Testis (tissue), 5 donors: ENCODE measurements at places on chromosomes 13 and 19. TPM values are rescaled to one million over a fixed set of nuclear protein-coding genes. Genes with fewer than 3 reads are reported as not detected.

TMC4 gene
- total RNA-seq, result 0.31 TPM

NECTIN2 gene
- total RNA-seq, result 268 TPM

DNA sequence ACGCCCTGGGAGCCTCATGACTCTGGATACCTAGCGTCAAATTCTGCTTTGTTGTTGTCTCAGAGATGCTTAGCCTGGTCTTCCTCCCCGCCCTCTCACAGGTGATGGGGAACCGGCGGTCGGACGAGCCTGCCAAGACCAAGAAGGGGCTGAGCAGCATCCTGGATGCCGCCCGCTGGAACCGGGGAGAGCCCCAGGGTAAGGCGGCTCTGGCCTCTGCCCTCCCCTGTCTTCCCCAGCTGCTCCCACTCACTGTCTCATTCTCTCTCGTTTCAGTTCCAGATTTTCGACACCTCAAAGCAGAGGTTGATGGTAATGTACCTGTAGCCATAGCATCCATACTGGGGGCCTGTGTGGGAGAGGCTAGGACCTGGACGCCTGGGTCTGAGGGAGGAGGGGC is 11.4 kb downstream of the ARHGEF1 start:
- no peak for DNase-seq

CDX2 gene
- total RNA-seq, result 0.08 TPM

- DNase-seq, result no peak
Observed at GRCh38 chr13:50892210-50892944, 17.2 kb upstream of the RNASEH2B start.

DNA sequence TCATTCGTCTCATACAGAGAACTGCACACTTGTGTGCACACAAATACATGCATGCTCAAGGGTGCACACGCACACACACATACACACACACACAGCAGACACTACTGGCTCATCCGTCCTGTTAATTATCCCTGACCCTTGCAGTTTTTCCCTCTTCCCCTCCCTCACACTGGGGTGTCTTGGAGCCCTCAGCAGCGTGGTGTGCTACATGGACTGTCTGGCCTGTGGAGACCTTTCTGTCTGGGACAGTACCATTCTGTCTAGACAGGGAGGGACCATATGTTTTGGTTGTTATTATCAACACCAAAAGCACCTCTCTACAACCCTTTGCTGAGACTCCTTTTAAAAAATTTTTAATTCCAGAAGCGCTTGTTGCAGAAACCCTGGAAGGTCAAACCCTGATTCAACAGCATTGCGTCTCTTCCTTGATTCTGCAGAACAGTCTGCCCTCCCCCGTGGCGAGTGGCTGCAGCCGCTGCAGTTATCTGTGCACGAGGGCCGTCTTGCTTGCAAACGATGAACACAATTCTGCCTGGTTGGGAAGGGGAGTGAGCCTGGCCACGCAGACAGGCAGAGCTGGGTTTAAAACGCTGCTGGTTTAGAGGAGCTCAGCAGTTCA is 374.0 kb downstream of the IRS2 start:
- DNase-seq, result peak; percentile 89

DNA sequence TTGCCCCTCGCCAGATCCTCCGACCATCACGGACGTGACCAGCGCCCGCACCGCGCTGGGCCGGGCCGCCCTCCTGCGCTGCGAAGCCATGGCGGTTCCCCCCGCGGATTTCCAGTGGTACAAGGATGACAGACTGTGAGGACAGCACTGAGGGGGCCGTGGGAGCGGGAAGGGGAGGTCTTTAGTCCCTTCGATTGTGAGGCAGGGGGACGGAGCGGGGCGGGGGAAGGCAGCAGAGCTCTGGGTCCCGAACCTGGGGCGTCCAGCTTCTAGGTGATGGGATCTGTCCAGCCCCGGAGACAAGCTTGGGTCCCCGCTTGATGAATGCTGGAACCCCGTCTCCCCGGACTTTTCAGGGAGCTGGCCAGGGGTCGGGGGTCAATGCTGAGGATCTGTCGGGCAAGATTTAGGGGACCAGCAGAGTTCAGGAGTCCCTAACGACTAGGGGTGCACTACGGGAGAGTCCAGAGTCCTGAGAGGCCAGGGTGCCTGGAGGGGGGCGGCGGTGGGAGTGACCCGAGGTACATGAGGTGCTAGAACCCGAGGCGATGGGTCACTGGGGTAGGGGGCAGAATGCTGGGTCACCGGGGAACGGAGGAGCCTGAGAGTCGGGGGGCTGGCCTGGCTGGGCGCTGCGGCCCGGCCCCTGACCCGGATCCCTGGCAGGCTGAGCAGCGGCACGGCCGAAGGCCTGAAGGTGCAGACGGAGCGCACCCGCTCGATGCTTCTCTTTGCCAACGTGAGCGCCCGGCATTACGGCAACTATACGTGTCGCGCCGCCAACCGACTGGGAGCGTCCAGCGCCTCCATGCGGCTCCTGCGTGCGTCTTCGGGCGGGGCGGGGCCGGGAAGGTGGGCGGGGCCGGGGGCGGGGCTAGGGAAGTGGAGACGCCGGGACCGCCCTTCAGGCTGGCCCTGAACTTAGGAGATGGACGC is 14.6 kb downstream of the VSIG10L start:
- DNase-seq, result peak; percentile 77

DNA sequence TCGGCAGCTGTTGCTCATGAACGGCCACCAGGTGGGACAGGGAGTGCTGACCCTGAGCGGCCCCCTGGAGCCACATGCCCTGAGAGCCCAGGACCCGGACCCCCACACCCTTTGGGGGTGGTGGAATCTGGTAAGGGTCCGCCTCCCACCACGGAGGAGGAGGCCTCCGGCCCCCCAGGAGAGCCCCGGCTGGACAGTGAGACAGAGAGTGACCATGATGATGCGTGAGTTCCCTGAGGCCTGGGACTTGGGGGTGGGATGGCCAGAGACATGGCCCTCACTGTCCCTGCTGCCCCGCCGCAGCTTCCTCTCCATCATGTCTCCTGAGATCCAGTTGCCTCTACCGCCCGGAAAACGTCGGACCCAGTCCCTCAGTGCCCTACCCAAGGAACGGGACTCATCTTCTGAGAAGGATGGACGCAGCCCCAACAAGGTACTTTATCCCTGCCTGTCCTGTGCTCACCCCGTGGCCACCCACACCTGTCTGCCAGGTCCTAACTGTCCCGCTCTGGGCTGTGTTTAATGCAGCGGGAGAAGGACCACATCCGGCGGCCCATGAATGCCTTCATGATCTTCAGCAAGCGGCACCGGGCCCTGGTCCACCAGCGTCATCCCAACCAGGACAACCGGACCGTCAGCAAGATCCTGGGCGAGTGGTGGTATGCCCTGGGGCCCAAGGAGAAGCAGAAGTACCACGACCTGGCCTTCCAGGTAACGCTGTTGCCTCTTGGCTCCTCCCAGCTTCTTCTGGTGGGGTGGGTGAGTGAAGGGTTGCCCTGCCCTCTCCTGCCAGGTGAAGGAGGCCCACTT is 14.7 kb upstream of the PRR19 start:
- no peak for DNase-seq

KLK7 gene
- 0.71 TPM for total RNA-seq

LGALS4 gene
- 1.6 TPM for total RNA-seq

GRCh38 chr13:37072024-37072423 is 12.5 kb upstream of the SUPT20H start:
- DNase-seq, result no peak

DNA sequence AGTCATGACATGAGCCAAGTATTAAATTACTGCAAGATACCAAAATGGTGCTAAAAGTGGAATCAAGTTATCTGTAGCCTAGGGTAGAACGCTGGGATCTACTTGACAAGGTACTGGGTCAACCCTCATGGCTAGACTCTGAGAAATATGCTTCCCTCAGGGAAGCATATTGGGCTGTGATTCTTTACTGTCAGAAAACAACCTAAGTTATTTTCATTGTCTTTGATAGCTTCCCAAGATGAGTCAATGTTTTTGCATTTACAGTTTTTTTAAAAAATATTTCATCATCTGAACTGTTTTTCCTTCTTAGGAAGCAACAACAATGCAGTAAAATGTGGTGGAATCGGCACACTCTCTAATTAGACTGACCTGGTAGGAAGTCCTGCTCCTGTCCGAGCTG is 218.0 kb downstream of the RGCC start:
- DNase-seq, result no peak

CBLC gene
- 4.9 TPM for total RNA-seq
